ENCODE measurements at places on chromosomes 5 and 9.

- DNase-seq, result no peak
Observed at GRCh38 chr9:116112236-116112635, 41.4 kb upstream of the PAPPA start.

DNA sequence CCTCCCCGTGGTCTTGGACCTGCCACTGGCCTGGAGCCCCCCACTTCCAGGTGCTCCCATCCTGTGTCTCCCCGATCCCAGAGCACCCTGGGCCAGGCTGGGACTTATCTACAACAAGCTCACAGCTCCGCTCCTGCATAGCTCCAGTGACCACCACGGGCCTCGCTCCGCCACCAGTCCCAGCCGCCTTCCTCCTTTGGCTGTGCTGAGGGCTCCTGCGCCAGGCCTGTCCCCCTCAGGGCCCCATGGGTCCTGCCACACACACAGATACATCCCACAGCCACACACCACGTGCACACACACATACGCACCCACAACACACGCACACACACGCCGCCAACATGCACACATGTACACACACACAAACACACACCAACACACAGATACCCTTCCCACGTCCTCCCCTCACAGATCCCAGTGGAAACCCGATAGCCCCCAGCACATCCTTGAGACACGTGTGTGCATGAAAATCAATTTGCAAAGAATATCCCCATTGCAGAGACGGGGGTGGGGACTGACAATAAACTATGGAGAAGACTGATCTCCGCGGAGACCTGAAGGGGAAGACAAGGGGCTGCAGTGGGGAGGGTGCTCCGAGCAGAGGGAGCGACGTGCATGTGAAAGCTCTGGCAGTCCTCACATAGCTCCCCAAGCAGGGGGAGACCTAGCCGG, 18.5 kb upstream of the LAMC3 start:
- no peak for DNase-seq

- no peak for DNase-seq
Observed at GRCh38 chr9:94867281-94867841, 140.9 kb downstream of the AOPEP start.

GRCh38 chr5:54936201-54936600, 49.2 kb downstream of the ESM1 start:
- no peak for DNase-seq

DNA sequence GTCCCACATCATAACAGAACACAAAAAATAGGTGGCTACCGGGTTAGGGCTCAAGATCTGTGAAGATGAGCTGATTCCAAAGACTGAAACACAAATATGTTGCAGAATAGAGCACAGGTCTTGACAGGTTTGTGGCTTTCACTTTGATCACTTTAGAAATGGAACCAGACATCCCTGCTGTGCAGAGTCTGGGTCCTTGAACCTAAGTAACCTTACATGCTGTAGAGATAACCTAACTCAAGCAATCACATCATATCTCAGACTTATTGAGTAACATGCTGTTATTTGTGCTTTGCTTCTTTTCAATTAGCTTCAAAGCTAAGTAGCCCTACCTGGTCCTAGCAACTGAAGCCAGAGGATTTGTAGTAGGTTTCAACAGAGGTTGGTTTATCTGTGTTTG, 24.3 kb downstream of the FBXW2 start:
- DNase-seq, result no peak

DNA sequence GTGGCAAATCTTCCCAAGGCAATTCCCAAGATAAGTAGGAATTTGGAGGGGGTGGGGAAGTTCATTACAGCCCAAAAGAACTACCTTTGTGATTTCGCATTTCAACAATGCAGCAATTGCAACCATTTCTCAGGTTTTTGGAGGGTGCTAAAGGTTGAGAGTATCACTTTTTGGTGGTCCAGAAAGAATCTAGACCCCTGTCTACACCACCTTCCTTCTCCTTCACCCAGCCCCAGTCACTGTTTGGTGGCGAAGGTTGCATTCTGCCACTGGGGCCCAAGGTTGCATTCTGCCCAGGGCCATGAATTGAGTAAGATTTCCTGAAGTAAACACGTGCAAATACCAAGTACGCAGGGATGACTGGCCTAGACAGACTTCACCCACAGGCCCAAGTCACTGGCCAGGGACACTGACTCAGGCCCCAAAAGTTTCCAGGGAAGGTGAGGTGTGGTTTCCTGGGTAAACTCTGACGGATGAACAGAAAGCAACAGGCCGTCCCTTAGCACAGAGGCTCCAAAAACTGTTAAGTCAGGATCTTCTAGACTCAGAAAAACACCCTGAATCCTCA, 5.7 kb downstream of the PDE6A start:
- DNase-seq, result no peak

GRCh38 chr5:158463188-158463587, 604.2 kb upstream of the CLINT1 start:
- DNase-seq, result no peak
